ENCODE measurements at places on chromosomes 12 and 14.

DNA sequence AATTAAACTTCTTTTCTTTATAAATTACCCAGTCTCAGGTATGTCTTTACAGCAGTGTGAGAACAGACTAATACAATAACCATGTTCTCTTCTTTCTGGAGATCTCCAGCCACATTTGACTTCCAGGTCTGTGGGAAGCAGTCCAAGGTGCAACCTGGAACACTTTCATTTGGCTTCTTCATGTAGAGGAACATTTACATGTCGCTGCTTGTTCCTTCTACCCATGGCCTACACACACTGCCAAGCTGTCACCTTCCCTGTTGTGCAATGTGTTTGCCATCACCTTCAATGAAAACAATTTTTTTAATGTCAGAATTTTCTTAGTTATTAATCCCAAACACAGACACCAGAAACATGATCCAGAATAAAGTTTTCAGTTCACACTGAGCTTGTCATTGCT, 104.7 kb downstream of the PRKCH start:
- DNase-seq, result no peak

DNA sequence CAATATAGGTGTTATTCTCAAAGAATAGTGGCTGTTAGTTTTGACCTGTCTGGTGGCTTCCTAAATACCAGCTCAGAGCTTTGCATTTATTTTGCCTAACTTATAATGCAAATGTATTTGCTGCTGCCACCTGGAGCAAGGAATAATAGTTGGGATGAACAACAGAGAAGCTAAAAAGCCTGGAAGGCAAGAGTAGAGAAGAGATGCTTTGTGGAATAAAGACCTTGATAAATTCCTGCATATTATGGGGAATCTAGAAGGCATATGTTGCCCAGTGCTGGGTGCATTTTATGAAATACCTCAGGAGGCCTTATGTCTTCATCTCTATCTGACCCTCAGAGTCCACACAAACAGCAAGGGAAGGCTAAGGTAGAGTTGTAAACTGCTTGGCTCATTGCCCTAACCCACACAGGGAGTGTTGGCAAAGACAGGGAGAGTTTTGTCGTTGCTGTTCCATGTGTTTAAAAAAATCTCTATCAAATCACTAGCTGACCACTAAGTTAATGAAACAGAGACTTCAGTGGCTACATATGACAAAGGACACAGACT, 53.7 kb upstream of the SCAF11 start:
- no peak for DNase-seq

DNA sequence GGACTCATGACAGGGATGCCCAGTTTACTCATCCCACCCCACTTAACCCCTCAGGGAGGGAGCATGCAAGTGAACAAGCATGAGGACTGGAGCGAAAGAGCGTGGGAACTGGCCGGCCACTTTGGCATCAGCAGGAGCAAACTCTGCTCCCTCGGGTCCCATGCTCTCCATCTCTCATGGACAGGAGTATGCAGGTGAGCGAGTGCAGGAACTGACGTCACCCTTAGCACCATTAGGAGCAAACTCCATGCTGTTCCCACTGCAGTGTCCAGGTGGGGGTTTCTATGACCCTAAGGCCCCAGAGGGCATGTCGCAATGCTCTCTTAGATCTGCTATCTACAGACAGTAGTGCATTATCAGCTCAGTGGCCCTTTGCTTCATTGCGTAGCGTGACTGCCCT, 821.8 kb upstream of the LRFN5 start:
- no peak for DNase-seq

DNA sequence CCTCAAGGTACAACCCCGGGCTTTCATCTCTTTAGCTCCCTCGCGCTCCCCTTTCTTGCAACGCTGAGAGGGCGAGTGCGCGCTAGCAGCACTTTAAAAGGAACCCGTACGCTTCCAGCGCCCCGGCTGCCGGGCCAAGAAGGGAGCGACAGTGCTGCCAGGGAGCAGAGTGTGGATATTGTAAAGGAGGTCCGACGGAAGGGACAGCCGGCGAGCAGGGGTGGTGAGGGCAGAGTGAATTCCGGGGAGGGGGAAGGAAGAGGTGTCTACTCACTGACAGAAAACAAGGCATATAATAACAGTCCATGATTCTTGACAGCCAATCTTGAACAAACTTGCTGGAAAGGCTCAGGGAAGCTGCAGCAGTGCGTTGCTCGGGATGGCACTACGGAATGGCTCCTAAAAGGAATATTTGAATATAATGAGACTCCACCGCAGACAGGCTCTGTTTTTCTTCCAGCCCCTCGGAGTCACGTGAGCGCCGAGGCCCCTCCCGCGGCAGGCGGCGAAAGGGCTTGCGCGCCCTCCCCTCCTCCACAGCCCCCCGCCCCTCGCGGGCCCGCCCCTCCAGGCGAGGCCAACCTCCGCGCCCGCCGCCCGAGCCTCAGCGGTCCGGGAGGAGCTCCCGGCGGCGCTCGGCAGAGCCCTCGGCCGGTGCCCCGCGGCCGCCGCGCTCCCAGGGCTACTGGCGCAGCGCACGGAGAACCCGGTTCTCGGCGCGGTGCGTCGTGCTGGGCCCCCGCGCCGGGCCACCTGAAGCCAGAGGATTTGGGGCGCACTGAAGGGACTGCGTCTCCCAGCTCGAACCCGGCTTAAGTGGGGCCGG, 3.4 kb downstream of the BMP4 start:
- no peak for DNase-seq

DNA sequence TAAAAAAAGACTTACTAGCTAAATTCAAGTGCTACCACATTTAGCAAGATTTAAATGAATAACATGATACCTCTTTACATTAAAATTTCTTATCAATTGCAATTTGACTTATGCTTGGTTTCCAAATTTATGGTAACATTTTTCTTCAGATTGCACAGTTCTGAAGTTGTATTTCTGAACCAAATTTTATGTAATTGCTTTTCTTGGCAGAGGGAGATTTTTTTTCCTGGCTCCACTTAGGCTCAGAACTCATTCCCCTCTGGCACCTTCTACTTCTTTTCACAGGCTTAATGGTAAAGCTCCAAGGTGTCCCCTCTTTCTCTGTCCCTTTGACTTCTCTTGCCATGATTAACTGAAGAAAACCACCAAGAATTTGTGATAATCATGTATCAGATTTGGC, 99.8 kb upstream of the TMTC1 start:
- DNase-seq, result no peak

- no peak for DNase-seq
These were observed 903 bp upstream of the PPP4R3A start for GRCh38 chr14:91511043-91511383.

DNA sequence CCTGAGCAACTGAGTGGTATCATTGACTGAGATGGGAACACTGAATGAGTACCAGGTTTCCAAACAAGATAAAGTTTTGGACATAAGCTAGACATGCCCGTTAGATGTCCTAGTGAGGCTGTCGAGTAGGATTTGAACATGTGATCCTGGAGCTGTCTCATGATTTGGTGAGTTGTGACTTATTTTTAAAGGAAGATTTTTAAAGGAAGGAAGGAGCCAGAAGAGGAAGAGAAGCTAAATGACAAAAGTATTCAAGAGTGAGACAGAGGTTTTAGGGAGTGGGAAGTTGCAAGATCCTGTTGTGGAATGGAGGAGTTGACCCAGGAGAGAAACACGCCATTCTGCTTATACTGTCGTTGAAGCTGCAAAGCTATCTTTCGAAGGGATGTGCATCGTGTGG, 82.1 kb downstream of the SAMD4A start:
- no peak for DNase-seq

DNA sequence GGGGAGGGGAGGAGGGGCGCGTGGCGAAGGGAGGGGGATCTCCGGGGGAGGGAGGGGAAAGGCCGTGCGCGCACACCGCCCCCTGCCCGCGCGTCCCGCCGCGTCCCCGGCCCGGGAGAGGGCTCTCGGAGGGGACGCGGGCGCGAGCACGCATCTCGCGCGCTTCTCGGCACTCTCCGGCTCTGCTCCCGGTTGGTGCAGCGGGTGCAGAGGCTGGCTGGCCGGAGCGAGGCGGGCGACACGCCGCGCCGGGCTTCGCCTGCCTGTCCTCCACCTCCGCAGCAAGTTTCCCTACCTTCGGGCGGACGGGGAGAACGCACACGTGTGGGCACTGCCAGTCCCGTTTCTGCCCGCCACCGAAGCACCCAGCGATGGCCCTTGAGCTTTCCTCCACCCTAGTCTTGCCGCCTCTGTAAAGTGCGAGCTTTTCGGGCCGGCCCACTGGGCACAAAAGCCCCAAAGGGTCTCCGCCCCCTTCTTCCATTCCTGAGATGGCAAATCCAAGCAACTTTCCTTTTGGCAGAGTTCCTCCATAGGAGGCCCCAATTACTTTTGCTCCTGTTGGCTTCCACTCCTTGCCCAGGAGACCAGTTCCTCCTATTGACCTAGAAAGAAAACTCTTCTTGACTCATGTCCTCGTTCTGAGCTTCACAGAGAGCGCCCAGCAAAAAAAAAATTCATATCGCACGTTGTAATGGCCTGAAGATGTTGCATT, 363 bp upstream of the CSAD start:
- DNase-seq, result peak; percentile 81

GRCh38 chr12:15334225-15334624, 11.9 kb downstream of the PTPRO start:
- DNase-seq, result no peak

DNA sequence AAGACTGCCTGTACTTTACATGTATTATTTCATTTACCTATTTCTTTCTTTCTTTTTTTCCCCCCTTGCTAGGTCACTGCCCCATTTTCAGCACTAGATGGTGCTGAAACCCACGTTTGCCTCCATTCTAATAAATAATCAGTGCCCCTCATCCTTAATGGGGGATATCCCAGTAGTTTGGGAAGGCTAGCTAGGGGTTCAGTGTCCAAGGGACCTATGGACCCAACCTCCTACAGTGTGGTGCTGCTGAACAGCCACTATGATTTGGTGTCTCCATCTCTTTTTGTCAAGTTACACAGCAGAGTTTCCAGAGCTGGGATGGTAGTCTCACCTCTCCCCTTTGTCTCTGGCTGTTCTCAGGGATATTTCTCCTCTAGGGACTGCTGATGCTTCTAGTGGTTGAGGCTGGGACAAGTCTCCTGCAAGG, 6.5 kb upstream of the HCFC2 start:
- peak; percentile 11 for DNase-seq

GRCh38 chr14:96139879-96140278, 64.8 kb upstream of the BDKRB2 start:
- DNase-seq, result no peak

DNA sequence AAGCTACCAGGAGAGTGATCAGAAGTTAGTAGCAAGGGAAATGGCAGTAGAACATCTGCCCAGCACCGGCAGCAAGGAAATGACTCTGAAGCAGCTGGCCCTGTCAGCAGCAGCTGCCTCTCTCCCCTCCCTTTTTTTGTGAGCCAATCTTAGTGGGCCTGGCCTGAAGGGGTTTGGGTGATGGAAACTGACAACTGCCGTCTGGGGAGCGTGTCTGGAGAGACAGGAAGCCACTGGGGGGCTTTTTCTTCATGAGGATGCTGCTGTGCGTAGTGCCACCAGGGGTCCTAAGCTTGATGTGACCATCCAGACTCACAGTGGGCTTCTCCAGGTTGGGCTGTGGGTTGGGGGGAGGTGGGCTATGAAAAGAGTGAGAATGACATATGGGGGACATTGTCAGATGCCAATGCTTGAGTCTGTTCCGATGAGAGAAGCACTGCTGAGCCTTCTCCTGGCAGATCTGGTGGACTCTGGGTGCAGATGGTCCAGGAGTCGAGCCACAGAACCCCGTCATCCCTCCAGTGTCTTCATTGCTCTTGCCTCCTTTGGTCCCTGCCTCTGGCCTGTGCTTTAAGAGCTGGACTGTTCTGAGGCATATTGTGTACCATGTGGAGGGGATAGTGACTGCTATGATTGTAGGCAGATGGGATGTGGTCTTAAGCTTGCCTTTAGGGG, 87.6 kb upstream of the HIF1A start:
- no peak for DNase-seq

- no peak for DNase-seq
These were observed 21.6 kb downstream of the DYNC1H1 start for GRCh38 chr14:101985957-101986356.

GRCh38 chr12:67512061-67512460, 136.5 kb upstream of the DYRK2 start:
- no peak for DNase-seq

DNA sequence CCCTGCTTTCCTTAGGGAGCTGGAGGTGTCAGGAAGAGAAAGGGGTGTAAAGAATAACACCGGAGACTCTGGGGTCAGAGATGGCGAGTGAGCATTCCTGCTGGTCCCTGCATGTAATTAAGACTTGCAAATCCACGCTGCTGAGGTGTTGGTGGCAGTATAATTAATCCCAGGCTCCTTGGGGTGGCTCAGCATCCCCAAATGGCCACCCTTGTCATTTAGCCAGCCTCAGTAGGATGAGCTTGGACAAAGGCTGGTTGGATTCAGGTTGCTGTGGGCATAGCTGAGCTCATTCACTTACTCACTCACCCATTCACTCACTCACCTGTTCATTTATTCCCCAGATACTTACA, 174.4 kb upstream of the RPH3A start:
- no peak for DNase-seq

DNA sequence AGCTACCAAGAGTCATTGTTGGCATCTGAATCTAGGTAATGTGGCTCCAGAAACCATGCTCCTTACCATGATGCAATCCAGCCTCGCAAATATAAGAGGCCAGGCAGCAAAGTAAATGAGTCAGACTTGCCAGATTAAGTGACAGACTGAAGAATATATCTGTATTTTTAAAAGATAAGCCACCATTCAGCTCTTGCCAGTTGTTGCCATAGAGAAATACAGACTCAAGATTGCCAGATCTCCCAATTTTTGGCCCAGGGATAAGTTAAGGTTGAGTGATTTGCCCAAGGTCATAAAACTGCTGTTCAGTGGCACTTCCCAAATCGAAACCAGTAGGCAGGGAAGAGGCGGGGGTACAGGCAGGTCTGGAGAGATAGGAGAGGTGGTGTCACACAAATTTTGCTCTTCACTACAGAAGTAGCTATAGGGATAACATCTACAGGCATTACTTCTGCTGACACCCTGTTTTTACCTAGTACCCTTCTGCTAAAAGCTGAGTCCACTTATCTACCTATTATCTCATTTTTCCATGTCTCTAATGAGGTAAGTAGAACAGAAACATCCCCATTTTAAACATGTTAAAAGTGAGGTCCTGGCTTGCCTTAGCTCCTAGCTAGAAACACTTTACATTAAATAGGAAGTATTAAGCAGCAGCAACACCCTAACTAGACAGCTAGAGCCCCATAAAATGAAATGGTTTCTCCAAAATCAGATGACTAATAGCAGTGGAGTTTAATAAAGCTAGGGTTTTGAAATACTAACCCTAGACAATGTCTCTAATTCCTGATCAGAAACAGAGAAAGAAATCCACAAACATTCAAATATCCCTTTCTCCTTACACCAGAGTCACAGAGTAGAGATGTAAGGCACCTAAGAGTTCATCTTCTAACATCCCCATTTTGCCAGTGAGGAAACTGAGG, 19.5 kb downstream of the DCAF5 start:
- no peak for DNase-seq

Data from RPMI8226 (cell line).